ENCODE measurements at places on chromosomes 2 and 18.

- DNase-seq, result no peak
Observed at GRCh38 chr2:195622966-195623365, 34.1 kb upstream of the SLC39A10 start.

- DNase-seq, result no peak
Observed at GRCh38 chr2:174217869-174218268, 30.5 kb downstream of the OLA1 start.

DNA sequence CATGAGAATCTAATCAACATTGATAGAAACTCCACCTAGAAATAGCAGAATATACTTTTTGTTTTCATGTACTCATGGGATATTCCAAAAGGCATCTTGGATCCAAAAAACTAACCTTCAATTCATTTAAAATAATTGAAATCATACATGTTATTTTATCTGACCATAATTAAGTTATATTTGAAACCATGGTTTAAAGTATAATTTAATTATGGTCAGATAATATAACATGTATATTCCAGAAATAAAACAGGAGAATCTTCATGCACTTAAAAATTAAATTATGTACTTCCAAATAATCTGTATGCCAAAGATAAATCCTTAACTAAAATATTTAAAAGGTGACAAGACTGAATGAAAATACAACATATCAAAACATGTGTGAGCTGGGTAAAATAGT is 651.3 kb upstream of the LINC00305 start:
- DNase-seq, result no peak

DNA sequence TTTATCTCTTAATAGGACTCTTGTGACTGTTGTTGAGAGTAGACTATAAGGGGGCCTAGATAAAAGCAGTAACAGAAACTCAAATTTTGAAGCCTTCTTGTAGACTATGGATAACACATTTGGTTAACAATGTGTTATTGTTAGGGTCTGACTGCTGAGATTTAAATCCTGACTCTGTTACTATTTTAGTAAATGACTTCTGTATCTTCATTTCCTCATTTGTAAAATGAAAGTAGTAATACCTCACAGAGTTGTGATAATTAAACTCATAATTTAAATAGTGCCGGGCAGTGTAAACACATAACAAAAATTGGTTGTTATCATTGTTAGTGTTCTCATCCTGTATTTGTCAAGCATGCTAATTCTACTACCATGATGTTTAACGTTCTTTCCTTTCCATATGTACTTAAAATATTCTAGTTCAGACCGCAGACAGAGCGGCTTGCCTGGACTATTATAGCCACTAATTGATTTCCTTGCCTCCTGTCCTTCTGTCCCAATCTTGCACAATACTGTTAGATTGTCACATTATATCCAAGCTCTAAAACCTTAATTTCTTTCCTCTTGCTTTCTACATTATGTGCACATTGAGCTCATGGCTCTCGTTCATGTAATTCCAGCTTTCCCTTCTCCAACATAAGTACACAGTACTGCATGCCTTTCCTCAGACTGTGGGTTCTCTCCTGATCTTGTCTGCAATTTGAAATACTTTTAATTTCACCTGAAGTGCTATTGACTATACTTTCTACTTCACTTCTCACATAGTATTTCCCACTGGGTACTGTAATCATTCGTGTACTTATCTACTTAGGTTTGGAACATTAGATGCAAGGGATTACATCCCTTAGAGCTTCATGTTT is 48.4 kb downstream of the RBBP8 start:
- DNase-seq, result no peak

DNA sequence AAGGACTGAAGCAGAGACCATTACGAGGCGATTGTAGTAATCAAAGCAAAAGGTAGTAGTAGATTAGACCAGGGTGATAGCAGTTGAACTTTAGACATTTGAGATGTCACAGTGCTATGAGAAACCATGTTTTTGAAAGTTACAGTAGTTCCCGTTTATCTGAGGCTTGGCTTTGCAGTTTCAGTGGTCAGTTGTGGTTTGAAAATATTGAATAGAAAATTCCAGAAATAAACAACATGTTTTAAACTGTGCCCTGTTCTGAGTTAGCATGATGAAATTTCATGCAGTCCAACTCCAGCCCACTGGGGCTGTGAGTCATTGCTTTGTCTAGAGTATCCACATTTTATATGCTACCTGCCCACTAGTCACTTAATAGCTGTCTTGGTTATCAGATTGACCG is 47.5 kb downstream of the ZNF638 start:
- DNase-seq, result peak; percentile 4
